ENCODE measurements at places on chromosomes 2 and 18. TPM values are rescaled to one million over a fixed set of nuclear protein-coding genes. Genes with fewer than 3 reads are reported as not detected.

DNA sequence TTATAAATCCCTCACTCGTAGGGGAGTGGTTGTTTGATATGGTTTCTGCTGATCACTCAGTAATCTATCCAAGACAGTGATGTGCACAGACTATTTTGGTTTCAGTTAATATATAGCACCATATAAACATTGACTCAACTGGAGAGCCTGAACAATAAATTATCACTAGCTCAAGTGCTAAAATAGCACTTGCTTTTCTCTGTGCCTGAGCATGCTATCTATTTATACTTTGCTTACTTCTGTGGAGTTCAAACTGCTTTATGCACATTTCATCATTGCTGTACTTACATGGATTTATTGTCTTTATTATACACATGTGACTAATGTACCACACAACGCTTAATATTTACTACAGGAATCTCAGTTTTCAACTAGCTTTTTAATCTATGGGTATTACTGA is 133.6 kb downstream of the BCL2 start:
- DNase-seq = no peak

- DNase-seq = no peak
Measured at GRCh38 chr2:235024191-235024860, 72.5 kb downstream of the SH3BP4 start.

- DNase-seq = peak; percentile 71
Measured at GRCh38 chr18:21826196-21826595, 85.6 kb downstream of the MIB1 start.

DNA sequence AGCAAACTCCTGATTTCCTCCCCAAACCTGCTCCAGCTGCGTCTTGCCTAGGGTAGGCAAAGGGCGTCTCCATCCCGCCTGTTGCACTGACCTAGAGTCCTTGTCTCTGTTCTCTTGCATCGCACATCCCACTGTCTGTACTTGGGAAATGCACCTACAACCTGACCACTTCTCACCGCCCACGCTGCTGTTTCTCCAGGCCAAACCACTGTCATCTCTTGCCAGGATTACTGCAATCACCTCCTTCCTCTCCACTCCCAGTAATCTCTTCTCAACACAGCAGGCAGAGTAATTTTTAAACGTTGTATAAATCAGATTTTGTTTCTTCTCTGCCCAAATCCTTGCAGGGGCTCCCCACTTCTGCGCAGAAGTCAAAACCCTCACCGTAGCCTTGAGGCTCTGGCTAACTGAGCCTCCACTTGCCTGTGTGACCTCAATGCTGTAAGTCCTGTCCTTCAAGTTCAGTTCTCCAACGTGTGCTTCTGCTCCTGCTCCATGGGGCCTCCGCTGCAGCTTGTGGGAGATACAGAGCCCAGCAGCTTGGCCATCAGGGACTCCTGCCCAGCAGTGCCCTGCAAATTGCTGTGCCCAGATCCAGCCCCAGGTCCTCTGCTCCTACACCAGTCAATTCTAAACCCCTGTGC is 27.7 kb upstream of the SEMA4C start:
- DNase-seq = no peak

- DNase-seq = no peak
Measured at GRCh38 chr2:234425639-234426603, 71.0 kb downstream of the ARL4C start.

- DNase-seq = no peak
Measured at GRCh38 chr2:98372579-98372978, 26.3 kb downstream of the CNGA3 start.

DNA sequence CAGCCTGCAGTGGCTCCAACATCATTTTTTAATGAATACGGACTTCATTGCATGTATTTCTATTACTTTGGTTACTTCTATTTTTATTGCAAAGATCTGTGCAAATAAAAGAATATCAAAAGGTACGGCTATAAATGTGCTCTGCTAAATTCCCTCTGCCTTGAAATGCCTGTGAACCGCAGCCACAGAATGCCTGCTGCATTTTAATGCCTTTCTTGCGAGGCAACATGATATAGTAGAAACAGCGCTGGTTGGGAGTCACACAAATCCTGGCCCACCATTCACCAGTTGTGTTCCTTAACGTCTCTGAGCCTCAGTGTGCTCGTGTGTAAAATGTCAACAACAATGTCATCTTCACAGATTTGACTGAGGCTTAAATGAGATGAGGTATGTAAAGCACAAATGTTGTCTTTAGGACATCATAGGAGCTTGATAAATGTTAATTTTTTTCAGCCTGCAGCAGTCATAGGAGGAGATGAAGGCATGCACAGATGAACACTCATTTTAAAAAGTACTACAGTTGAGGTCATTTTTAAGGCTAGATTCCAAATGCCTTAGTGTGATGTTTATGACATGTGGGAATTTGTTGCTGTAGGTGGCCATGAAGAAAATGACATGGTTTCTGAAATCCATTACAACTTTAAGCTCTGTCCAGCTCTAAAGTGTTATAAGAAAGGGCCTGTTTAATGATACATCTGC is 187.6 kb upstream of the NRP2 start:
- no peak for DNase-seq

GRCh38 chr18:56672391-56672790 is 21.2 kb downstream of the WDR7 start:
- DNase-seq = peak; percentile 41

- no peak for DNase-seq
Measured at GRCh38 chr2:128329607-128330006, 10.9 kb upstream of the HS6ST1 start.

DNA sequence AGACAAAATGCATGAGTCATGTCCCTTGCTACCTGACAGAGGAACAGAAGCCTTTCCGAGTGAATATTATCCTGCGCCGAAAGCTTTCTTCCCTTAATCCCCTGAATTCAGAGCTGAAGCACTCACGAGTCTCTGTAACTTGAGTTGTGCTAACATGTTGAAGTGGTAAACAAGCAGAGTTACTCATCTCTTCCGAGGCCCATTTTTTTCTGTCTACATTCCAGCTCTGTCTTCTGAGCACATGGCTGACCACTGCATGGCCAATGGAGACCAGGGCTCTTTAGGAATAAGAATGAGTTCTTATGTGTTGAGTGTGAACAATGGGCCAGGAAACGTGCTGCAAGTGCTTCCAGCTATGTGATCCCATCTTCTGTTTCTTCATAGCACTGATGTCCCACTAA is 73.1 kb upstream of the PID1 start:
- no peak for DNase-seq

- DNase-seq = peak; percentile 58
Measured at GRCh38 chr2:61469424-61470121, 1.3 kb downstream of the USP34 start.

DNA sequence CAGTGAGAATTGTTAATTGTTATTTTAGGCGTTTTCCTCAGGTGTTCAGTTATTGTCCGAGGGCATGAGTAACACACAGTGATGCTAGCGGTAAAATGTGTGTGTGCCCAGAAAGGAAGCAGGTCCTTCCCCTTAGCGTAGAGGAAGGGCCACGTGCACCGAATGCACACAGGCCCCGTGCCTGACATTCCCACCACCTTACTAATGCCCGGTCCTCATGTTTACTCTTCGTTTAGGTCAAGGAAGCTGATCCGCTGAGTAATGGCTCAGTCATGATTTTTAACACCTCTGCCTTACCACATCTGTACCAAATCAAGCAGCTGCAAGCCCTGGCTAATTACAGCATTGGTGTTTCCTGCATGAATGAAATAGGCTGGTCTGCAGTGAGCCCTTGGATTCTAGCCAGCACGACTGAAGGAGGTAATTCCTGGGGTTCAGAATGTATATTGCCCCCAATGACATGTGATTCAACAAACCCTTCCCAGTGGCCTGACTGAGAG is 76.7 kb downstream of the MERTK start:
- peak; percentile 99 for DNase-seq

GRCh38 chr2:218272531-218273212 is 2.4 kb downstream of the PNKD start:
- DNase-seq = peak; percentile 85

- no peak for DNase-seq
Measured at GRCh38 chr2:58767828-58768714, 526.9 kb upstream of the FANCL start.

Gene CDH2
- 59.5 TPM for total RNA-seq

Gene MAP3K19
- not detected for total RNA-seq

Gene MTX2
- total RNA-seq = 31.7 TPM

Gene ARL6IP6
- 36.5 TPM for total RNA-seq

Gene C2orf78
- total RNA-seq = not detected

Gene GNAL
- total RNA-seq = 0.65 TPM

Gene SP140L
- 21.4 TPM for total RNA-seq

Gene REG3A
- not detected for total RNA-seq
